ENCODE measurements at places on chromosomes 12 and 14. TPM values are rescaled to one million over a fixed set of nuclear protein-coding genes. Genes with fewer than 3 reads are reported as not detected.

SFSWAP gene
- 48.8 TPM for total RNA-seq

ABHD12B gene
- total RNA-seq, result 8.7 TPM

OTOGL gene
- 5.7 TPM for total RNA-seq

RIN3 gene
- total RNA-seq, result 8.9 TPM

GUCY2C gene
- total RNA-seq, result 0.65 TPM

PELI2 gene
- 13.0 TPM for total RNA-seq

OASL gene
- 1.5 TPM for total RNA-seq

AKAP6 gene
- 266 TPM for total RNA-seq

TSPAN19 gene
- total RNA-seq, result 2.6 TPM

RNASE3 gene
- 0.70 TPM for total RNA-seq

DHRS2 gene
- 0.49 TPM for total RNA-seq

ALG10 gene
- total RNA-seq, result 8.3 TPM

BEGAIN gene
- total RNA-seq, result 48.1 TPM

RNASE1 gene
- 124 TPM for total RNA-seq

COX8C gene
- 1.6 TPM for total RNA-seq

CLEC12A gene
- 0.32 TPM for total RNA-seq

MANSC4 gene
- not detected for total RNA-seq

PLEKHA5 gene
- total RNA-seq, result 103 TPM

SMCO3 gene
- not detected for total RNA-seq

VIPAS39 gene
- total RNA-seq, result 19.1 TPM

EGLN3 gene
- total RNA-seq, result 39.7 TPM
